Occipital lobe (tissue), 3 donors: ENCODE measurements at places on chromosomes 2 and 18.

GRCh38 chr2:241070361-241070760, 31.7 kb downstream of the MTERF4 start:
- no peak for DNase-seq

DNA sequence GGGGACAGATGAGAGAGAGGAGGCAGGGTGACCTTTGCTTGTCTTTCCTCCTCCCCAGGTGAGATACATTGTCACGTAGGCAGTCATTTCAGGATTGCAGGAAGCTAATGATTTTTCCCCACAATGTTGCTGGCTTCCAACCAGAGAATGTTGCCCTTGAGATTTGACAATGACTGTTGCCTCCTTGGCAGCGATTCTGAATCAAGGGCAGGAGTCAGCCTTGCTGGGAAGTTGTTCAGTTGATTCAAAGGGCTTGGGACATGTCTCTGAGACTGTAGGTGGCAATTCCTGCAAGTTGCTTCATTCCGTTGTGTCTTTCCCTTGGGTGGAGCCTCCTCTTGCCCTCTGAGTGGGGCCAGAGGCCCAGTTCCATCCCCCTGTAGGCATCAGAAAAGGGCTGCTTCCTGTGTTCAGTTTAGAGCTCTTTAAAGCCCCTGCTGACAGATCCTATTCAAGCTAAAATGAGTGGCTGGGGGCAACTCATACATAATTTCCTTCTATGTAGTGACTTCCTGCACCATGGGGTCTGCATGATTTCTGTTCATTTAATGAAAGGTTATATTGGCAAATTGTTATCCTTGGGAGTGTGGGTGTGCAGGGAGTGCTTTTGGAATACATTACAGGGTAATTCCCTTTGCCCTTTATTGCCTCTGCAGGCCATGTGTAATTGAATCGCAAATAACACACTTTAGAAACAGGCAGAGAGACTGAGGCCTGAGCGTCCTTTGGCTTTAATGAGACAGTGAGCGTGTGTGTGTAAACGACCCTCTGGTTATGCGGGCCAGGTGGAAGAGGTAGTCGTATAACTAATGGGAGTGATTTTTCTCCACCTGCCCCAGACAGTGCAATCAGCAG, 52.4 kb downstream of the GPR39 start:
- no peak for DNase-seq

- no peak for DNase-seq
Observed at GRCh38 chr2:211396815-211397214, 840.4 kb downstream of the CPS1 start.

GRCh38 chr2:20015482-20016083, 3.1 kb upstream of the MATN3 start:
- no peak for DNase-seq

DNA sequence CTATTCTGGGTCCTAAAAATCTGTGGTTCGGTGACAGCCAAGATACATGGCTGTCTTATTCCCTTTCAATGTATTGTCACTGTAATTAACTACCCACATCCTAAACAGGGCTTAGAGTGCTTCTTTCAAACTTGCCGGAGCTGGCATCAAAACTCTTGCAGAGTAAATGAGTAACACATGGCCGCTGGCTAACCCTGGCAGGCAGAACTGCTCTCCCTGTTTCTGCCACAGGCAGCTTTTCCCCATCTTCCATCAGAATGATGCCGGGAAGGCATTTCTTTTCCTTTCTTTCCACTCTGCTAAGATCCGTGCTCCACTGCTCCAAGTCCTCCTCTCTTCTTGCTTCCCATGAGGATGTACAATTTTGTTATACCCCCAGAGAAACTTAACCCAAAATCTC, 54.8 kb upstream of the PTPRM start:
- no peak for DNase-seq

DNA sequence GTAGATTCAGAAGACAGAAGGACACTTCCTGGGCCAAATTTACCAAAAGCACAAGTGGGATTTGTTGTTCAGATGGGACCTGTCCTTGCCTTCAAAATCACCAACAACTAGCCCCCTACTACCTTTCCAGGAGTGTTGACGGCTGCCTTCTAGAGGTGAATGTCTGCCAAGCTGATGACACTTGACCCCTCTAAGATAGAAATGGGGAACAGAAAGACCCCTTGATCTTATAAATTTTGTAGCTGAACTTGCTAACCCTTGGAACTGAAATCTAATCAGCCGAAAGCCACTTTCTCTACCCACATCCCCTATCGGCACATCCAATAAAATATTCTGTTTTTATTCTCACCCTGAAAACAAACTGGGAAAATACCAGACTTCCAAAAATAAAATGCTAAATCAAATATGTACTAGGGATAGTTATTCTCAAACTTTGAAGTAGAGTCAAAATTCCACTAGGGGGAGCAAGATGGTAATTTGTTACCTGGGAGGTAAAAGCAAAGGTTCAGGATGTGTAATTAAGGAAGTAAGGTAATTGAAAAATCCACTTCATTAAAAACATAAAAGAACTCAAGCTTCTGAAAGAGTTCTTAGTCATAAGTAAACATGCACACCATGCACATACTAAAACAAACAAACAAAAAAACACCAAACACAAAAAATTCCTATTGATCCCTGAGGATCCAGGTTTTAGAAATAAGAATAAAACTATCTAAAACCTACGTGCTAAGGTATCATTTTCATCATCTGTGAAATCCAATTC, 119.2 kb downstream of the ANKRD44 start:
- no peak for DNase-seq

DNA sequence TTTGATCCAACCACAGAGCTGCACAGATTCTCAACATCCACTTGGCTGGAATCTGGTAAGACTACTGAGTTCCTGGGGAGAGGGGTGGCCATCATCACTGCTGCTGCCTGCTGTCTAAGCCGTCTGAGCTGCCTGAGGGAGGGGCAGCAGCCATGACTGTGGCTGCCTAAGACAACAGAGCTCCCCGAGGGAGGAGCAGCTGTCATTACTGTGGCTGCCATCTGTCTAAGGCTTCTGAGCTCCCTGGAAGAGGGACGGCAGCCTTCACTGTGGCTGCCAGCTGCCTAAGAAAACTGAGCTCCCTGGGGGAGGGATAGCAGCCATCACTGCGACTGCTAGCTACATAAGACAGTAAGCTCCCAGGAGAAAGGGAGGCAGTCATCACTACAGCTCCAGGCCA, 584.4 kb downstream of the NR4A2 start:
- DNase-seq, result no peak

DNA sequence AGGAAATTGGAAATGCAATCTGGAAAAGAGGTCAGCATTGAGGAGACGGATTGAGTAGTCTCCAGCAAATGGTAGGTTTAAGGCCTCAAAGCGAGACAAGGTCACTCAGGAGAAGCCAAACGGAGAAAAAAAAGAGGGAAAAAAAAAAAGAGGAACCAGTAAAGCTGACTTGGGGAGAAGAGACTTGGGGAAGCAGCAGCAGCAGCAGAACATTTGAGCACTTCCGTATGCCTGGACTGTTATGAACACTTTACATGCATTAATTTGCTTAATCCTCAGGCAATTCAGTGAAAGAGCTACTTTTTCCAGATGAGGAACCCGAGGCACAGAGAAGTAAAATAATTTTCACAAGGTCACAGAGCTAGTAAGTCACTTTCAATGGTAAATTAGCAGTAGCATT, 81.3 kb downstream of the OSBPL6 start:
- no peak for DNase-seq

DNA sequence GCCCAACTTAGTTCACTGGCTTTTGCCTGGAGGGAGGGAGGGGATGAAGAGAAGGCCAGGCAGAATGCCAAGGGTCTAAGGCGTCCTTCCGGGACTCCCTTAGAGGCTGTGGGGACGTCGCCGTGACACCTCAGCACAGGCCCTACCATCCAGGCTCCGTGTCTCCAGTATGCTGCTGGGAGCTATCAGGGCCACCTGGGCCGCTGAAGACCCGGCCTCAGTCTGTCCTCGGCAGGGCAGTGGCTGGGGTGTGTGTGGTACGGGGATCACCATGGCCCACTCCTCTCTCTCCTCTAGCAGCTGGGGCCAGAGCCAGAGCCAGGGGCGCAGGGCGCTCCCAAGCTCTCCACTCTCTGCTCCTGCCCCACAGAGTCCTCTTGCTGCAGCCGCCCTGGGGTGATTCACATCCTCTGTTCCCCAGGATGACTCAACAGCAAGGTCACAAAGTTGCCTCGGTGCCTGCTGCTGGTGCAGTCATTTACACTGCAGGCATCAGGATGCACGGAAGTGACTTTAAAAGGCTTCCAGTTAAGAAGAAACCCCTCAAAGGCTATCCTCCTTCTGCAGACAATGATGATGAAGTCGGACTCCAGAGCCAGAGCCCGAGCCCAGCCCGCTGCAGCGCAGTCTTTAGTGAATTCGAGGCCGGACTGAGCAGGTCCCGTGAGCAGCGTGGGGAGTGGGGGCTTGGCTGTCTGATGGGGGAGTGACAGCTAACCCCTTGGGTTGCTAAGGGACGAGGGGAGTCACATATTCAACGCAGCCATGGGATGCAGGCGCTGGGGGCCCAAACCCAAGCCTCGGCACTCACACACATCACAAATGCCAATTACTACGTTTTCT, 31.9 kb downstream of the SNORC start:
- no peak for DNase-seq

DNA sequence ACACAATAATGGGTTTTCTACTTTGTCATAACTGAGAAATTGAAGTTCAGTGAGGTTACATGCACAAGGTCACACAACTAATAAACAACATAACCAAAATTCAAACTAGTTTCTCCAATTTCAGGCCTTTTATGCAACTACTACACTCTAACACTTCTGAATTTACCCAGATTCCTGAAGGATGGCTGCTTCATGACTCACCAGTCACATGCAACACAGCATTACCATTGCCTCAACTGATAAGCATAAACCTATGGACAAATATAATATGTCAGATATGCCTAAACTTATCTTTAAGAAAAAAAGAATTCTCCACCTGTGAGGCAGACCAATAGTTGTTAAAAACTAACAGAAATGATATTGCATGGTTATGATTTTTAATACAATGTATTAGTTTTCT, 586.5 kb upstream of the SLC8A1 start:
- DNase-seq, result no peak

- no peak for DNase-seq
Observed at GRCh38 chr18:57660961-57661360, 39.3 kb upstream of the NARS1 start.

GRCh38 chr2:160632084-160632975, 138.7 kb upstream of the RBMS1 start:
- no peak for DNase-seq

DNA sequence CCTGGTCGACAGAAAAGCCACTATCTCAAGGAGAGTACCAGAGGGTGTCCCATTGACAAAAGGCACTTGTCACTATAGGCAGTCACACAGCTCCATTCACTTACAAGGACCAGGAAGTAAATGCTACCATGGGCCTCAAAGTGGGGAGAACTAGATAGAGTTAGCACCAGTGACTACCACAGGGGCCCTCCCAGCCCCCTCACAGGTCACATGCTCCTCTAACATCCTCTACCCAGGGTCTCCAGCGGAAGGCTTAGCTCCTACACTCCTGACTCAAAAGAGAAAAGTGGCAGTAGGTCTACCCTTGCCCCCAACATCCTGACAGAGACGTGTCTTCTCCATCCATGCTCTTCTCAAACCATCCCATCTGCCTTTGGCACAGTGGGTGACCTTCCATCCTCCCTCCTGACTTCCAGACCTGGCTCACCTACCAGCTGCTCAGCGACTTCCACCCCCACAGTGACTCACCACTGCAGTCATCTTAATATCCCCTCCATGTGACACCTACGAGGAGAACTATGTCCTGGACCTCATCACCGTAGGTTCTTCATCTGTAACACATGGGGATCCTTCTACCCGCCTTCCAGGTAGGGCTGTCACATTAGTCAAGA, 5.6 kb upstream of the DNMT3A start:
- DNase-seq, result no peak

DNA sequence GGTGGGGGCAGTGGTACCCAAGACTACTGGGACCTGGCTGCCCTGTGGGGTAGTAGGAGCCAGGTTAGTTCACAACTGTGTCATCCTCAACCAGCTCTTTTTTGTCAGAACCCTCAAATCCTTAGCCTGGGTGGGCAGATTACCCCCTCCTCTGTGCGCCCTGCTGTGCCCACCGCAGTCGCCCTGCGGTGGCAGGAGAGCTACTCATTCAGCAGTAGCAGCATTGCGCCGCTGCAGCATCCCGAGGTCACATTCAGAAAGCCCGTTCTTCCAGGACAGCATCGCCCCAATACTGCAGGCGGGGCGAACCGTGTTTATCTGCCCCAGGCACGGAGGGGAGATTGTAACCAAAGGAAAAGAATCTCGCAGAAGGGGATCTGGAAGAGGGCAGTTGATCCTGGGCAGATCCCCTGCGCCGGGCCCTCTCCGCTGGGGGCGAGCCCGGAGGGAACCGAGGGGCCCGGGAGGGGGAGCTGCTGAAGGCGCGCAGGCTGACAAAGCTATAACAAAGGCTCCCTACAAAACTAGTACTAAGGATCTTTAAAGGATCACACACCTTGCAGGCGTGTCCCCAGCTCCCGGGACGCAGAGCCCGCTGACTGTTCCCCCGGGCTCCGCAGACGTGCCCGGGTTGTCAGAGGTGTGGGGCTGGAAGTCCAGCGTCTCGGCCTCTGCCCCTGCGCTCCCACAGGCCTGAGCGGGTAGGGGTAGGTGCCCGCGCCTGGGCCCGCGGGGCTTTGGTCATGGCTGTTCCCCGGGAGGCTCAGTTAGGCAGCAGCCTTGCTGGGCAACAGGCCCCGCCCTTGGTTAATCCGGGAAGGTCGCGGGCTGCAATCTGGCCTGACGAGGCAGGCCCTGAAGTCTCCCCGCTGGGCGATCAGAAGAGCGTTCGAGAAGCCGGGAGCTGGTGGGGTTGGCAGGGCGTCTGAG, 13.2 kb downstream of the POU3F3 start:
- peak; percentile 50 for DNase-seq

DNA sequence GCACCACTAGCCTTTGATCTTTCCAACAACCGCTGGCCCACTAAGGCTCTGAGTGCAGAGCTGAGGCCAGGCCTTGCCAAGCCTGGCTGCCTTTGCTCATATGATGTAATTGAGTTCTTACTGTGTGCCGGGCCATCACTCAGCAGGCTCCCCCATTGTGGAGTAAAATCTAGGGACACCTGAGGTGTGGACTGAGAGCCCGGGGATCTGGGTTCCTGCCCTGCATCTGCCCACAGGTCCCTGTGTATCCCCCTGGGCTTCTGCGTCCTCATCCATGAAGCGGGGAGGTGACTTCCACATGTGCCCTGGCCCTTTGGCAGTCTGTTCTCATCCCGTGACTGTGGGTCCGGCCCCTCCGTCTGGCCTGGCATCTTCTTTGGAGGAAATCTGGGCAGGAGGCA, 33.8 kb downstream of the GREB1 start:
- DNase-seq, result no peak

- no peak for DNase-seq
Observed at GRCh38 chr2:234808907-234809306, 142.9 kb upstream of the SH3BP4 start.

DNA sequence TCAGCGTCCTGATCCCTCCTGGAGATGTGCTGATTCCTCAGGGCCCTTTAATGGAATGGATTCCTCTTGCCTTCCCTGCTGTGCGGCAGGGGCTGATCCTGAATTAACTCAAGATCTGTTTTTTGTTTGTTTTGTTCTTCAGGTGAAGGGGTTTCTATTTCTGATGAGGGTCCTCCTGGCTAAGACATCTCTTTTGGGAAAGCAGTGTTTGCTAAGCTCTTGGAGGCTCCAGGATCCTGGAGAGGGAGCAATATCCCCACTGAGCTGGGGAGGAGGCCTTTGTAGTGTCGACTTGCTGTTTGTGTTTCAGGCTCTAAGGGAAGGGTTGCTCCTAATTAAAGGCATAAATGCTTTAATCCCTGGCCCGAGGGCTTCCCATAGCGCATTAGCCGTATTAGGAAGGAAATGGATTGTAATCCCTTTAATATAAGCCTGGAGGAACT, 65.3 kb upstream of the FOXI3 start:
- DNase-seq, result no peak
